ENCODE measurements at places on chromosomes 3 and 15.

- no peak for DNase-seq
Measured at GRCh38 chr15:91258415-91258759, 158.3 kb downstream of the SV2B start.

- DNase-seq = no peak
Measured at GRCh38 chr3:155329513-155330048, 36.1 kb upstream of the STRIT1 start.

DNA sequence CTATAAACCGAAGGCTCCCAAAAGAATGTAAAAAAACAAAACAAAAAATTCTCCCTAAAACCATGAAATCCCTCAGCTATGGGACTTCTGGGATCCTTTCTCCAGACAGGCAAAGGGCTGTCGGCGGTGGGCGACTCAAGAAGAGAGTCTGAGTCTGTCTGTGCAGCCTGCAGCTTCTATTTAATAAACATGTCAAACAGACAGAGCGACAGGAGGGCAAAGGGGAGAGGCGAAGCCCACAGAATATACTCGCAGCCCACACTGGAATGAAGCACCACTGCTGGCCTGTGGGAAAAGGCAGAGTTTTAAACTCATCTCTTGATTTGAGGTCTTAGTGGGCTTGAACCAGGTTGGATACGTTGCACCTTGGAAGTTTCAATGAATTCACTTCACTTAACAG, 40.2 kb downstream of the ISL2 start:
- no peak for DNase-seq

GRCh38 chr3:171189394-171190080, 163.0 kb upstream of the SLC2A2 start:
- DNase-seq = no peak

- no peak for DNase-seq
Measured at GRCh38 chr3:194989241-194989640, 281.7 kb downstream of the XXYLT1 start.

DNA sequence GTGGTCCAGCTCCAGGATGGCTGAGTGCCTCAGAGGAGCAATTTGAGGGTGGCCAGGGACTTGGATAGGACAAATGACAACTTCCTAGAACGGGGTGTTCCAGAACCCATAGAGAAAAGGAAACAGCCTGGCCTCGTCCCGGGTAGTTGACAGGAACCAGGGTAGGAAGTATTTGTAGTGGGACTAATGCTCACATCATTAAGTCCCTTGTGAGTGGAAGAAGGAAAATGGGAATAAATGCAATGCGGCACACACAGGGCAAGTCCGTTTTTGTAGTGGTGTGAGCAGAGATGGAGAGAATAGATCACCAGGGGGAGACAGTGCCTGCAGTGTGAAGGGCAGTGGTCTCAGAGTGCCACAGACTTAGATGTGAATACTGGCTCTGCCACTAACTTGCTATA, 19.6 kb downstream of the TIMP4 start:
- DNase-seq = no peak

GRCh38 chr3:68067314-68067713, 412.9 kb upstream of the SUCLG2 start:
- no peak for DNase-seq

DNA sequence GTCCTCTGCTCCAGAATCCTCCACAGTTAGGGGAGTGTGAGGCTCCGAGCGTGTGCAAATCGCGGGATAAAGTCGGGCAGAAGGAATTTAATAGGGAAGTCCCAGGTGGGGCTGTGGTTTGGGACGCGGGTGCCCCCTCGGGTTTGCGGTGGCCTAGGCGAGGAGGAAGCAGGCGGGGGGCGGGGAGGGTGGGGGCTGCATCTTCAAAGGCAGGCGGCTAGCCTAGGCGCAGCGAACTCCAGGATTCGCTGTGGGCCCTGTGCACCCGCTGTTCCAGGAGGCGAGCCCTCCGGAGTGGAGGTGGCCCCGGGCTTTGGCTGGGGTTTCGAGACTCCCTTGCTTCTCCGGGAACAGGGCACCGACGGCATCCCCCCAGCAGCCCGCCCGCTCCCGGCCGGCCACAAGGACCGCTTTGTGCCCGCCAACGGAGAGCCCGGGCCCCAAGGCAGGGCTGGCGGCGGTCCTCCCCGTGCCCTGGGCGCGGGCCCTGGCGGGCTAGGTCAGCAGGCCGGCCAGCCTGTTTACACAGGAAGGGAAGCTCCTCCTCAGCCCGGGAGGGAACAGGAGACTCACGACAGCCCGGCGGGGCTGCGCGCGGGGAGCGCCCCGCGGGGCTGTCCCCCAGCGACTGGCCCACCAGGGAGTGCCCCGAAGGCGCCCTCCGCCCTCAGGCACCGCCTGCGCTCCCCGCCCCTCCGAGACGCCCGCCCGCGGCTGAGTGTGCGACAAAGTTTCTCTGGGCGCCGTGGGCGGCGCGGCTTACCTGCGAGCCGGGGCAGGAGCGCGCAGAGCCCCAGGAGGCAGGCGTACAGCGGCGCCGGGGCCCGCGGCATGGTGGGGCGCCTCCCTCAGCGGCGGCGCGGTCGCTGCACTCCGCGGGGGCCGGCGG, 753 bp downstream of the ITGB5 start:
- DNase-seq = peak; percentile 50

- no peak for DNase-seq
Measured at GRCh38 chr3:127141921-127142730, 50.8 kb upstream of the PRR23E start.

DNA sequence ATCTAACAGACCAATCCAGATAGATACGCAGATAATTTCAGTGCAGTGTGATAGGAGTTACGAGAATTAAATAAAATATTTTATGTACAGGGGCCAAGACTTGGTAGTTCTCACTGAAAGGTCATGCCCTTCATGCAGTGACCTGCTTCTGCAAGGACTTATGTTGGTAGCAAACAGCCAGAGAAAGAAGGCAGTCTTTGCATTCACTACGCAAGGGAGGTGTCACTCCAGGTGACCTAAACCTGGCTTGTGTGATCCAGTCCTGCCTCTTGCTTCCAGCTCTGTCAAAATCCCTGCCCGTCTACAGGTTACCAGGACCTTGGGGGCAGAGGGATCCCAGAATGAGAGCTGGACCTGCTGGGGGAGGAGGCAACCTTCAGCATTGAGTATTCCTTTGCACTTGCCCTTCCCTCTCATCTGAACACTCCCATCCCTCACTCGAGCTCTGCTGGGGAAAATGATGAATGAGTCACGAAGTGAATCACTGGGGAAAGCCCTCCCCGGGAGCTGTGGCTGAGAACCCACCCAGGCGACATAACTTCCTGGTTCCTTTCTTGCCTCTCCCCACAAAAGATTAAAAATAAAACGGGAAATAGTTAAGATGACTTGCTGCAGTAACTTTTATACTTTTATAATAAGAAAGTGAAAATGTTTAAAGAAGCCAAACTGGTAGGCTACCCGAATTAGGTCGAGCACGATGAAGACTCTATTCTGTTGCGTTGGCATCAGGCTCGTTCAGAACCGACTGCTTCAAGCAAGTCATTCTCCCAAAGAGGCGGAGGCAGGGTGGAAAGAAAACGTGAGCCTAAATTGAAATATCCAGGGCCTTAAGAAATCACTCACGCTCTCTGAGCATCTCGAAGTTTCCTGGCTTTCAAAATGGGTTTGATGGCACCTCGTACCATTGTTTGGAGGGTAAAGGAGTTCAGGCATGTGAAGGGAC, 216.1 kb downstream of the SLCO3A1 start:
- DNase-seq = peak; percentile 55

- no peak for DNase-seq
Measured at GRCh38 chr3:42982645-42983412, 3.7 kb downstream of the GASK1A start.

DNA sequence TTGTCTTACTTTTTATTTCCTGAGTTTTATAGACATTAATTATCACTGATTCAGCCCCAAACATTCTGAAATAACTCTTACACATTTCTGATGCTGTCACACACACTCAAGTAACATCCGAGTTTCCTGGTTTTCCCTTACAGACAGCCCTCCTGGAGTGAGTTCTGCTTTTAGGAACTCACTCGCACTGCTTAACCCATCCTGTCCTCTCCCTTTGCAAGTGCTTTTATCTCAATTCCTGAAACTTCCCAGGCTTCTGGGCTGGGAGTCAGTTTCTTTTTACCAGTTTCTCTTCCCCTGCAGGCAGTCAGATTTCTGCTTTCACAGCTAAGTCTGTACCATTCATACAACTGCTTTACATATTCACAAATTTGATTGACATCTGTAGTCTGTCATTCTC, 15.6 kb upstream of the SH3GL3 start:
- DNase-seq = no peak

- DNase-seq = no peak
Measured at GRCh38 chr15:68583936-68584755, 5.4 kb downstream of the CORO2B start.

DNA sequence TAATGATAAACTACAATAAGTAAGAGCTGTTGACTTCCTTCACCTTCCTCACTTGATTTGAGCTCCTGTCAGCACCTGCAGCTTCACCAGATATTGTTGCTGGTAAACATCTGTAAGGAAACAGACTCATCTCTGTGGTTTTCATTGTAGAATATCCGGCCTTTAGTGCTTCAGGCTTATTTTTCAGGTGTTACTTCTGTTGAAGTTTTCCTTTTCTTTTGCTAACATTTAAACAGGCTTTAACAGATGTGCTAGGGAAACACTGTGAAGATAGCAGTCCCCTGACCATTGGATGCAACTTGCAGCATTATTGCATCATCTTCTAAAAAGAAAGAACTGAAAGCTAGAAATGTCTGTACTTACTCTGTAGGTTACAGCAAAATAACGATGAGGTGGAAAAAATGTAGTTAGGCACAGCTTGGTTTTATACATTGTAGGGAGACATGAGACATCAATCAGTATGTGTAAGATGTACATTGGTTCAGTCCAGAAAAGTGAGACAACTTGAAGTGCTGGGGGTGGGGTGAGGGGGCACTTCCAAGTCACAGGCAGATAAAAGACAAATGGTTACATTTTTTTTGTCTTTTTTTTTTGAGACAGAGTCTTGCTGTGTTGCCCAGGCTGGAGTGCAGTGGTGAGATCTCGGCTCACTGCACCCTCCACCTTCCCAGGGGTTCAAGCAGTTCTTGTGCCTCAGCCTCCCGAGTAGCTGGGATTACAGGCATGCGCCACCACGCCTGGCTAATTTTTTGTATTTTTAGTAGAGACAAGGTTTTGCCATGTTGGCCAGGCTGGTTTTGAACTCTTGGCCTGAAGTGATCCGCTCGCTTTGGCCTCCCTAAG, 10.2 kb downstream of the EDEM1 start:
- DNase-seq = no peak

DNA sequence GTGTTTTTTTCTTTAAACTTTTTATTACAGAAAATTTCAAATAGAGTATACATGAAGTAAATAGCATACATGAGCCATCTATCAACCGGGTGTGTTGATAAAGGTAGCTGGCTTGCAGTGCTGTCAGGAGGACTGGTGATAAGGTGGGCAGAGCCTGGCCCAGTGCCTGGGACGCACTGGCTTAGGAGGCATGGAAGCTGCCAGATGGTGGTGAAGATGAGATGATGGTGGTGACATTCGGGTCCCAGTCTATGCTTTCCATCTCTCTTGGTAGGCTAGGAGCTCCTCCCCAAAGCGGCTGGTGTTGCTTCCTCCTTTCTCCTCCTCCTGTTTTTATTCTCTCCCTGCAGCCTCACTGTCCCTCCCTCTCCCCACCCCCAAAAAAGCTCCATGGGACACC, 101.7 kb downstream of the ADCY5 start:
- DNase-seq = no peak

- DNase-seq = peak; percentile 28
Measured at GRCh38 chr3:67016522-67017080, 18.5 kb downstream of the KBTBD8 start.

GRCh38 chr3:161104561-161105551, at the start of gene B3GALNT1:
Gene B3GALNT1 (minus strand): TSS chr3:161105349. CDS start chr3:161086754, 18,595 bp downstream.
- no peak for DNase-seq

Measured in stimulated activated CD4-positive, alpha-beta T cell treated with anti-CD3 and anti-CD28 coated beads, Interleukin-2, amount 100 ng/mL, for 4 hours (primary cell).